PC-9 (cell line): ENCODE measurements at places on chromosomes 7 and 10.

GRCh38 chr7:106793015-106793975 lies 71.8 kb upstream of the PIK3CG start:
- no peak for DNase-seq

DNA sequence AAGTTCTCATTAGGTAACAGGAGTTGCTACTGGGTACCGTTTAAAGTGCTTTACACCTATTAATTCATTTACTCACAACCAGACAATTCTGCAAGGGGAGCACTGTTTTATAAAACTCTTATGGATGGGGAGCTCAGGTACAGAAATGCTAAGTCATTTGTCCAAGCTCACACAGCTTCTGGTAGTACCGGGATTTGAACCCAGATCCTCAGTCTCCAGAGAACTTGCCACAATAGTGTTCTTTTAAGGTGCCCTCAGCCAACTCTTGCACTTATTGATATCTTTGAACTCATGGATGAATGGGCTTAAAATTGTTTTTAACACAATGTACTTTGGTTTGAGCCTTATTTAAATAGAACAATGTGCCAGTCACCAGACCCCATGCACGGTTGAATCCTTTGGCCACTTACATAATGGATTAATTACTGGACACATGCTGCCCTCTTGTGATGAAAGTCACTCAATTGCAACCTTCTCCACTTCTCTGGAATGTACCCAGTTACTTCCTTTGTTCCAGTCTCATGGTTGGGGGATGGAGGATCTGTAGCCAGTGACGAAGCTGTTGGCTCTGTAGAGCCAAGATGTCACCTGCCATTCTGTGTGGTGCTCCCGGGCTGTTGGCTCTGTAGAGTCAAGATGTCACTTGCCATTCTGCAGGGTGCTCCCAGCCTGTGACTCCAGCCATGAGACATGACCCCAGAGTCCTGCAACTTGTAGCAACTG lies 65.6 kb downstream of the NOD1 start:
- peak; percentile 80 for DNase-seq

- DNase-seq, result no peak
Measured at GRCh38 chr10:112332509-112333228, 41.2 kb upstream of the ACSL5 start.

DNA sequence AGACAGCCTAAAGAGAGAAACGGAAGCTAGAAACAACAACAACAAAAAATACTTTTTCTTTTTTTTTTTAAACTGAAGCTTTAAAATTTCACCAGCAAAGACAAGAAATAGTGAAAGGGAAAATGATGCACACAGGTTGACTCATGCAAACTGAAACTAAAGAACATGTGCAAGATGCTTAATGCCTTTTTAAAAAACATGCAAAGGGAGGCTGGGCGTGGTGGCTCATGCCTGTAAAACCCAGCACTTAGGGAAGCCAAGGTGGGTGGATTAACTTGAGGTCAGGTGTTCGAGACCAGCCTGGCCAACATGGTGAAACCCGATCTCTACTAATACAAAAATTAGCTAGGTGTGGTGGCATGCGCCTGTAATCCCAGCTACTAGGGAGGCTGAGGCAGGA lies 15.1 kb upstream of the CUBN start:
- no peak for DNase-seq

- DNase-seq, result no peak
Measured at GRCh38 chr10:78375854-78376785, 342.5 kb downstream of the RPS24 start.
